ENCODE measurements at places on chromosomes 2 and 18.

- no peak for DNase-seq
Measured at GRCh38 chr18:63255435-63255834, 64.1 kb downstream of the BCL2 start.

- no peak for DNase-seq
Measured at GRCh38 chr2:113266431-113266830, 12.3 kb downstream of the PAX8 start.

DNA sequence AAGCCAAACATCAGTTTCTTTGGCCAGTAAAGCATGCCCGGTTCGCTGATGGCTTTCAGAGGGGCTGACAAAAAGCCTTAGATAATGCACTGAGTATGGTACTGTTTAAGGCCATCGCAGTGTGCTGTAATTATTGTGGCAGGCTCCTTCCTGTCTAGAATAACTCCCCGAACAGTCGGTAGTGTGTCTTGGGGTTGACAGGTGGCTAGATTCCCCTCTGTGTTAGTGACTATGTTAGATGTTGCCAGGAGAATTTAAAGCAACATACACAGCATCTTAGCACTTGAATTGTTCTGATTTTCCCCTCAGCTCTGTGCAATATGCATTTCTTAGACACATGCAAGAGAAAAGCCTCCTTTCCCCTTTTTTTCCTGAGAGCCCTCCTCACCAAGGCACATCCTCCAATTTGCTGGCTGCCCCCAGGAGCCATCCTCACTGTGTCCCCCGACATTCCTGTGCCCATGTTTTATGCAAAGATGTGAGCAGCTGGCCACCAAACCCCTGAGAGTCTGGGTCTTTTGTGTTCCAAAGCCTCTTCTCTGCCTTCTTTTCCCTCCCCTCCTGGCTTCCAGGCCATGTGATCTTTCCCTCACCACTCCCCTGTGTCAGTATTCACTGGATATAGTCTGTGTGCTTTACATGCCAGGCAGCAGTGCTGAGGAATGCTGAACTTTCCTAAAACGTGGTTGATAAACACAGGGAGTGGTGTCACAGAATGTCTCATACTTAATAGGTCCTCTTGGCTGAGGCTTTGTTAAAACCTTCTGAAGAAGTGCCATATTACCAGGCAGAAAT, 331.5 kb downstream of the HRH4 start:
- peak; percentile 9 for DNase-seq

DNA sequence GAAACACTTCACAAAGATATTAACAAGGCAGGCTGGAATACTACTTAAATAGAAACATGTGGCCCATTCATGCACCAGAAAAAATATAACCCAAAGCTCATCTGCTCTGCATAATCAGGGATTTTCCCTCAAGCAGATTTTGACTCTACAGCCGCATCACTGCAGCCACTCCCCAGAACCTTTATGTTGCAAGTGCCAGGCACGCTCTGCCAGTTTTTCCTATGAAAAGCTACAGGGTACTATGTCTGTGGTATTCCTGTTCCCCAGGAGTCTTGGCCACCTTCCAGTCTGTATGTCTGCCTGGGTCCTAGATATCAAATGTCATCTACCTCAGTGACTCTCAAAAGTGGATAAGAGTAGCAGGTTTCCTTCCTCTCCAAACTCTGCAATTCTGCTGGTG, 3.8 kb downstream of the COA5 start:
- DNase-seq = no peak
